HTR-8/SVneo (cell line): ENCODE measurements at places on chromosomes 12 and 14.

- peak; percentile 96 for DNase-seq
Observed at GRCh38 chr14:56339855-56340701, 221.9 kb downstream of the PELI2 start.

DNA sequence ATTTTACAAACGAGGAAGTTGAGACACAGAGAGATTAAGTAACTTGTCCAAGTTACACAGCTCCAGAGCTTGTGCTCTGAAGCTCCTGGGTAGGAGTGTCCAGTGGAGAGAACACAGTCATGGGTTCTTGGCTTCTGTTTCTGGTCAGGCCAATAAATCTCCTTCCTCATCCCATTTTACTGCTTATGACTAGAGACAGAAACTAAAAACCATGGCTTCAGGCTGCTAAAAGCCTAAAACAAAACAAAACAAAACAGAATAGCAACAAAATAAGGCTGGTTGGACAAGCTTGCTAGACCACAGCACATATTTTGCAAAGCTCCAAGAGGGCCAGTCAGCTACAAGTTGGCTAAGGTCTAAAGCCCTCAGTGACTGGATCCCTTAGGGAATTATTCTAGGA is 49.8 kb downstream of the PTGER2 start:
- DNase-seq = no peak

DNA sequence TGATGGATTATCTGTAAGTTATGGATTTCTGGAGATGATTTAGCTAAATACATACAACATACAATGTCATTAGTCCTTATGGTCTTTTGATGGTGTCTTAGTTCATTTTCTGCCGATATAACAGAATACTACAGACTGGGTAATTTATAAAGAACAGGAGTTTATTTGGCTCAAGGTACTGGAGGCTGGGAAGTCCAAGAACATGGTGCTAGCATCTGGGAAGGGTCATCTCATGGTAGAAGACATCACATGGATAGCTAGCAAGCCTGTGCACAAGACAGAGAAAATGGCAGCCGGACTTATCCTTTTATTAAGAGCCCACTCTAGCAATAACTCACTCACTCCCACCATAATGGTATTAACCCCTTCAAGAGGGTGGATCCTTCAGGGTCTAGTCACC is 24.2 kb downstream of the KLHL28 start:
- no peak for DNase-seq

DNA sequence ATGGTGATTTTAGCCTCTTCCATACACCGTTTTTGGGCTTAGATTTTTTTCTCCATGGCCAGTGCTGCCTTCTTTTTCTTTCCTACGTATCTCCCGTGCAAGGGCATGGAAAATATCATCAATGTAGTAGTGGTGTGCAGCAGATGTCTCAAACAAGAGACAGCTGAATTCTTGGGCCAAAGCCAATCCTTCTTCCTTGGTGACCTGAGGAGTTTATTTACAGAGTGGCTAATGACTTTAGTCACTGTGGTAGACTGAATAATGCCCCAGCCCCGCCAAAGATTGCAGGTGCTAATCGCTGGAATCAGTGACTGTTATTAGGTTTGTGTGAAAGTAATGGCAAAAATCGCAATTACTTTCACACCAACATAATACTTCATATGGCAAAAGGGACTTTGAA is 235.5 kb upstream of the NOS1 start:
- DNase-seq = no peak

GRCh38 chr14:95238487-95239298 is 81.0 kb downstream of the CLMN start:
- no peak for DNase-seq

GRCh38 chr12:82930301-82930700 is 243.6 kb downstream of the TMTC2 start:
- DNase-seq = no peak

- DNase-seq = no peak
Observed at GRCh38 chr12:76276499-76277151, 71.6 kb downstream of the BBS10 start.

- no peak for DNase-seq
Observed at GRCh38 chr12:46941981-46942380, 116.2 kb upstream of the SLC38A4 start.

DNA sequence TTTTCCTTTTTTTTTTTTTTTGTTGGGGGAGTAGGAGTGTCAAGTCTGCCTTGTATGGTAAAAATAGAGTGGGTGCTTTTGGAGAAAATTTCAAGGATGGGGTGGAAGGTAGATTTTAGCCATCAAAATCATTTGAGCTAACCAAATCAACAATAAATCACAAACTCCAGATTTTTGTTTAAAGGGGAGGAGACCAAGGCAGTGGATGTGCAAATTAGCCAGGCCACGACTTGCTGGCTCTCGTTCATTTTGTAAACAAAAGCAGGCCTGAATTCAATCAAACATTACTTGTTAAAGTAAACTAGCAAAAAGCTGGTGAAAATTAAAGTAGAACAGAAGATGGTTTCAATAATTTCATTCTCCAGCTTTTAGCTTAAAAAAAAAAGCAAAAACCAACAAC is 387.2 kb downstream of the BMP4 start:
- DNase-seq = no peak

- DNase-seq = no peak
Observed at GRCh38 chr12:101174541-101174940, 35.5 kb downstream of the SLC5A8 start.

GRCh38 chr14:82419933-82420332 is 886.3 kb upstream of the SEL1L start:
- no peak for DNase-seq

- peak; percentile 66 for DNase-seq
Observed at GRCh38 chr14:50943261-50943942, 881 bp downstream of the PYGL start.

GRCh38 chr12:41018010-41018409 is 170.1 kb upstream of the PDZRN4 start:
- no peak for DNase-seq
